ENCODE measurements at places on chromosomes 16 and 17. TPM values are rescaled to one million over a fixed set of nuclear protein-coding genes. Genes with fewer than 3 reads are reported as not detected.

TPSAB1 gene
- total RNA-seq, result not detected

P2RX5 gene
- total RNA-seq, result 118 TPM

- no peak overlapping the region for H3K27ac ChIP-seq
- no peak overlapping the region for H3K4me3 ChIP-seq
- no peaks in the 10 kb centered on the region for H3K27me3 ChIP-seq
- no peaks in the 10 kb centered on the region for H3K4me1 ChIP-seq
- H3K36me3 ChIP-seq, result peaks cover 46% of the 10 kb centered on the region
Measured at GRCh38 chr17:12990041-12990808, 27.6 kb downstream of the ELAC2 start.

PDE6G gene
- total RNA-seq, result 11.1 TPM

DNA sequence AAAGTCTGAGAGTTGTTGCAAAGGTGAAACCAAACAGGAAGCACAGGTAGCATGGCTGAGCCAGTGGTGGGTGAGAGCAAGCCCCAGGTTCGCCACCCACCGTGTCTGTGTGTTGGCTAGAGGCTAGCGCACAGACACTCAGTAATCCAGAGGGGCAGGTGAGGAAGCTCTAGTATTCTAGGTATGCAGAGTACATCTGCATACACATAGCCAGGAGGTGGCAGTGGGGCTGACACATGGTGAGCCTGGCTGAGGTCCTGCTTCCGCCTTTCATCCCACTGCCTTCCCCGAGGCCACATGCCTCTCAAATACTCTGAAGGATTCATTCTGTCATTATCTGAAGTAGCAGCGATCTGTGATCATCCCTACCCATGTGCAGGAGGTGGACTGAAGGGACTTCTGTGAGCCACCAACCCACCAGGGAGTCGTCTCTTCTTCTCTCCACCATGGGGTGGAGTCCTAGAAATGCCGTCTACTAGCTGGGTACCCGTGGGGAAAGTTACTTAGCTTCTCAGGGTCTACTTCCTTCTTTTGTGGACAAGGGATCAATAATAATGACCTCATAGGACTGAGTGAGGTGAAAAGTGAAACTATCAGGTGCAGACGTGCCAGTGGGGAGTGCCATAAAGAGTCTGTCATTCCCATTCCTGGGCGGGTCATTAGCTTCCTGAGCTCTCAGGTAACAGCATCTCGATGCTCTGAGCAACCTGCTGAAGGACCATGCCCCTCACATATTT is 36.0 kb upstream of the ICAM2 start:
- no peak overlapping the region for H3K4me3 ChIP-seq
- H3K27ac ChIP-seq, result no peak overlapping the region
- no peak for DNase-seq
- no peaks in the 10 kb centered on the region for H3K27me3 ChIP-seq
- peaks cover 98% of the 10 kb centered on the region for H3K36me3 ChIP-seq

SMPD3 gene
- 0.07 TPM for total RNA-seq

All from activated T-helper 2 cell treated with anti-CD3 and anti-CD28 coated beads, Interferon-gamma antibody, Interleukin-2, Interleukin-4, amounts not matched to agents 10 μg/mL and 5 μg/mL and 100 μg/mL, durations not matched to agents 14 hours and 24 hours and 36 hours (primary cell).